Astrocyte (in vitro differentiated cells and primary cell): ENCODE measurements at places on chromosomes 7 and 10. TPM values are rescaled to one million over a fixed set of nuclear protein-coding genes. Genes with fewer than 3 reads are reported as not detected.

The SPDYE5 gene
- total RNA-seq = not detected in 2 replicates

The DIP2C gene
- total RNA-seq = 27.3 and 30.1 TPM in 2 replicates

The AUTS2 gene
- 68.2 and 73.2 TPM in 2 replicates for total RNA-seq

GRCh38 chr7:68103319-68103718 lies 1106.7 kb downstream of the TYW1 start:
- no peaks in the 10 kb centered on the region for H3K4me1 ChIP-seq
- peaks cover 3% of the 10 kb centered on the region for H3K27me3 ChIP-seq
- no peak for DNase-seq
- H3K27ac ChIP-seq = no peak overlapping the region
- no peak overlapping the region for H3K4me3 ChIP-seq

- H3K36me3 ChIP-seq = no peaks in the 10 kb centered on the region
- H3K27ac ChIP-seq = no peak overlapping the region
- peak; percentile 30 for DNase-seq
These were observed 9.9 kb downstream of the CNNM1 start for GRCh38 chr10:99339077-99339476.

The BTRC gene
- total RNA-seq = 32.8 and 33.3 TPM in 2 replicates

DNA sequence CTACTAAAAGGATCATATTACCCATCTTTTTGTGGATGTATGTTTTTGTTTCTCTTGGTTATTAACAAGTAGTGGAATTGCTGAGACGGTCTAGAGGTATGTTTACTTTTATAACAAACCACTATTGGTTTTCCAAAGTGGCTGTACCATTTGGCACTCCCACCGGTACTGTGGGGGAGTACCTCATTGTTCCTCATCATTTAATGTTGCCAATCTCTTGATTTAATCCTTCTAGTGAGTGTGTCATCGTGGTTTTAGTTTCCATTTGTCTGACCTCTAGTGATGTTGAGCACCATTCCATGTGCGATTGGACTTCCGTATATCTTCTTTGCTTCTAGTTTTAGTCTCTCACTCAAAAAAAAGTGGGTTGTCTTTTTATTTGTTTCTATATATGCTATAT lies 50.4 kb downstream of the RBM33 start:
- H3K4me3 ChIP-seq = no peak overlapping the region
- no peaks in the 10 kb centered on the region for H3K27me3 ChIP-seq
- no peak overlapping the region for H3K27ac ChIP-seq
- no peaks in the 10 kb centered on the region for H3K4me1 ChIP-seq
- peak; percentile 60 for DNase-seq

The NPFFR1 gene
- total RNA-seq = not detected in 2 replicates

- H3K27me3 ChIP-seq = no peaks in the 10 kb centered on the region
- no peak overlapping the region for H3K4me3 ChIP-seq
- no peak overlapping the region for H3K27ac ChIP-seq
- no peak for DNase-seq
- no peaks in the 10 kb centered on the region for H3K4me1 ChIP-seq
These were observed 30.8 kb downstream of the ZNF12 start for GRCh38 chr7:6675807-6676405.

DNA sequence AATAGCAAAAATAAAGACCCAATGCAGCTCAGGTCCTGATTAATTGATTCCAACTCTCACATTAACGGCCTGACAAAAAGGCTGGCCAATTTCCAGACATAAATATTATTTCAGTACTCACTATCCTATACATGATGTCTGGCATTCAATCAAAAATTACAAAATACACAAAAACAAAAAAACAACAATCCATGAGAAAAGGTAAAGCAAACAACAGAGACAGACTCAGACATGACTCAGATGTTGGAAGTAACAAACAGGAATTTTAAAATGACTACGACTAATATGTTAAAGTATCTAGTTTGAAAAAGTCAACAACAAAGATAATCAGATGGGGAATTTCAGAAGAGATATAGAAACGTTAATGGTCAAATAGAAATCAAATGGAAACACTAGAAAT lies 152.8 kb downstream of the AMPH start:
- H3K27me3 ChIP-seq = no peaks in the 10 kb centered on the region
- no peaks in the 10 kb centered on the region for H3K36me3 ChIP-seq
- DNase-seq = no peak
- H3K27ac ChIP-seq = no peak overlapping the region

DNA sequence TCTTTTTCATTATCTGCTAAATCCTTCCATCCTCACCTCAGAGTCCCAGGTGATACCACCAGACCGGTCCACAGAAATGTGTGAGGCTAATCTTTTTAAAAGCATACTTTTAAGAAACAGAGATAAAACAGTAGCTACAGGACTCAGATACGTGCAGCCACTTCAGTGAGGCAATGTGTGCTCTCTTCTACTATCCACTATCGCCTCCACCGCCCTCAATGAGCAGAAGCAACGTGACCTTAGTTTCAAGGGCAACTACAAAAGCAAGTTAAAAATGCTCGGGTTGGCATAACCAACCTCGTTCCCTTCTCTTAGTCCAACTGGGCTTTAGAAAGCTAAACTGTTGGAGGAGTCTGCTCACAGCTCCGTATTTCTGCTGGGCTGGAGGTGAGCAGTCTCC lies 4.2 kb downstream of the FGFR2 start:
- H3K4me1 ChIP-seq = peaks cover 15% of the 10 kb centered on the region
- no peak overlapping the region for H3K27ac ChIP-seq
- no peak overlapping the region for H3K4me3 ChIP-seq
- DNase-seq = no peak

GRCh38 chr7:49714182-49714581 lies 59.3 kb upstream of the VWC2 start:
- no peak overlapping the region for H3K4me3 ChIP-seq
- H3K36me3 ChIP-seq = no peaks in the 10 kb centered on the region
- no peak for DNase-seq
- H3K4me1 ChIP-seq = no peaks in the 10 kb centered on the region

The GDI2 gene
- 267 and 280 TPM in 2 replicates for total RNA-seq

DNA sequence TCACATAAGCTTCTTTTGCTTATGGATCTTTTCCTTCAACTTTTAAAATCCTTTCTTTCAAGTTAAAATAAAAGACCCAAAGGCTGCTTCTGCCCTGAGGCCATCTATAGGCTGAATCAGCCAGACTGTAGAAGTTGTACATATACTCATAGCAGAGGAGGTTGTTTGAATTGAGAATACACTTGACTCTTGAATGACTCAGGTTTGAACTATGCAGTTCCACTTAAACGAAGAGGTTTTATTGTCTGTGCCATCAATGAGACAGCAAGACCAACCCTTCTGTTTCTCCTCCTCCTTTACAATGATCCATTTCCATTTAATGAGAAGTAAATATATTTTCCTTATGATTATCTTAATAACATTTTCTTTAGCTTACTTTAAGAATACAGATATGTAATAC lies 5.8 kb downstream of the ZNF365 start:
- H3K4me3 ChIP-seq = no peak overlapping the region
- no peaks in the 10 kb centered on the region for H3K36me3 ChIP-seq
- H3K4me1 ChIP-seq = peaks cover 24% of the 10 kb centered on the region
